ENCODE measurements at places on chromosomes 3 and 15.

GRCh38 chr15:42665827-42666226 is 71.1 kb downstream of the CDAN1 start:
- no peak for DNase-seq

GRCh38 chr15:78327466-78327865 is 12.7 kb upstream of the CRABP1 start:
- no peak for DNase-seq

DNA sequence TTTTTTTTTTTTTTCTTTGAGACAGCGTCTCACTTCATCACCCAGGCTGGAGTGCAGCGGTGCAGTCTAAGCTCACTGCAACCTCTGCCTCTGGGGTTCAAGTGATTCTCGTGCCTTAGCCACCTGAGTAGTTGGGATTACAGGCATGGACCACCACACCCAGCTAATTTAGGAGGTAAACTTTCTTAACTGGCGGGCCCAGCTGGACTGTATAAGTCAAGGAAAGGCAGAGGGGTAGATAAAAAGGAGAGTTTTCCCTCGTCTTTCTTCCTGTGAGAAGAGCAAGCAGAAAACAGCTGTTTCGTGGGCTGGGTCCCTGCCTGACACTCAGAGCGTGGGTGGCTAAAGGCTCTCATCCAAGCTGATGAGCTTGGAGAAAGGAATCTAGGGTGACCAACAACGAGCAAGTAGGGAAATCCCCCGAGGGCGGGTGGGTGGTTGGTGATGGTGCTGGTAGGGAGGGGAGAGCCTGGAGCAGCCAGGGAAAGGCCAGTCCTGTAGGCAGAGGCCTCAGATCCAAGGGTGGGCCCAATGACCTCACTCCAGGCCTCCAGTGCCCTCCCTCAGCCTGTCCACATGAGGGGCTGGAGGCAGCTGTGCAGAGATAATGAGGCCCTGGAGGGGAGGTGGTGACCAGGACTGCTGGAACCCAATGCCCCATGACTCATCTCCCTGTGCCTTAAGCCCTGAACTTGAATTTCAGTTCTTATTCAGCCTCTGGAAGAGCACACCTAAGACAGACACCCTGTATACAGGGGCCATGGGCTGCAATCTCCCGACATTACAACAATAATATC is 43.1 kb upstream of the LIMD1 start:
- DNase-seq, result peak; percentile 44

- no peak for DNase-seq
These were observed 10.5 kb downstream of the DCUN1D1 start for GRCh38 chr3:182969853-182970252.

- DNase-seq, result no peak
These were observed 27.2 kb downstream of the VEPH1 start for GRCh38 chr3:157475921-157476414.

- DNase-seq, result peak; percentile 25
These were observed 14.5 kb upstream of the LYZL4 start for GRCh38 chr3:42424911-42425310.

GRCh38 chr3:101719604-101720185 is 4.7 kb upstream of the CEP97 start:
- DNase-seq, result no peak

DNA sequence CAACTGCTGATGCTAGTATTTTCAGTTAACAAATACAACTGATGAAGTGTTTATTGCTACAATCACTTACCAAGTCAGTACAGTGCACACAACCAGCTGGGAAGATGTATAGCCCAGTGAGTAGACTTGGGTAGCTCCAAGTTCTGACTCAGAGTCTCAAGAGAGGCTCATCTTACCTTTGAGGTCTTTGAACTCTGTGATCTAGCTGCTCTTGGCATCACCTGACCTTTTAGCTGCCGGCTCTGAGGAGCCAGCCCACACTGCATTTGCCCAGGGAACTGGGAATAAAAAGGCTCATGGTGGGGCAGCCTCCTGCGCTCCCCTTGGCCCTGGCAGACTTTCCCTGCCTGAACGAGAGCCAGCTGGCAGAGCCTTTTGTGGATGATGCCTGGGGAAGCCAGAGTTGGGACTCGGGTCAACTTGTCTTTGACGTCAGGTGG is 82.6 kb downstream of the CEMIP start:
- DNase-seq, result no peak

DNA sequence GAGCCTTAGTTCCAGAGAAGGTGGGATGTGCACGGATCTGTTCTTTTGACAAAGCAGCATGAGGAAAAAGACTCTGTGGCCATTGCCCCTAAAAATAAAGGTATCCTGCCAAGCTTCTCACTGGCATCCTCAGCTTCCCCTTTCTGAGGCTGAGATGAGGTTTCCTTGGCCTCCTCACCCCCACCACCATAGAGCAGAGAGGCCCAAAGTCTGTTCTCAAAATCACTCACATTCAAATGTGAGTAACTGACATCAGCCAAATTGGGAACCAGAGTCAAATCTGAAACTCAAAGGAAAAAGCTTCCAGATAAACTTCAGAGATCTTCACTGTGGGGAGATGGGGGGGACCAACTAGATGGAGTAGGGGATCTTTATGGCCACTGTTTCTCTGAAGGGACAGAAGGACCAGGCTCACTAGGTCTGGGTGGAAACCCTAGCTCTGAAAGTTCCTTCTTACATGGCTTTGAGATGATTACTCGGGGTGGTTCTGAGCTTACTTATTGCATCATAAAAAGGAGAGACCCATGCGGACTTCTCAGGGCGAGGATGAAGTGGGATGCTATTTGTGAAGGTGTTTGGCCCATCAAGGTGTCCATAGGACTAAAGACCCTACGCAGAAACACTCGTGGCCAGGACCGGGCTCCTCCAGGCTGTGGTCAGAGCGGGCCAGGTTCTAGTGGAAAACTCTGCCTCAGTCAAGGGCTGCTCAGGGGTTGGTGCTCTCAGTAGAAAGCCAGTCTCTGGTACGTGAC is 61.5 kb upstream of the MEF2A start:
- no peak for DNase-seq

DNA sequence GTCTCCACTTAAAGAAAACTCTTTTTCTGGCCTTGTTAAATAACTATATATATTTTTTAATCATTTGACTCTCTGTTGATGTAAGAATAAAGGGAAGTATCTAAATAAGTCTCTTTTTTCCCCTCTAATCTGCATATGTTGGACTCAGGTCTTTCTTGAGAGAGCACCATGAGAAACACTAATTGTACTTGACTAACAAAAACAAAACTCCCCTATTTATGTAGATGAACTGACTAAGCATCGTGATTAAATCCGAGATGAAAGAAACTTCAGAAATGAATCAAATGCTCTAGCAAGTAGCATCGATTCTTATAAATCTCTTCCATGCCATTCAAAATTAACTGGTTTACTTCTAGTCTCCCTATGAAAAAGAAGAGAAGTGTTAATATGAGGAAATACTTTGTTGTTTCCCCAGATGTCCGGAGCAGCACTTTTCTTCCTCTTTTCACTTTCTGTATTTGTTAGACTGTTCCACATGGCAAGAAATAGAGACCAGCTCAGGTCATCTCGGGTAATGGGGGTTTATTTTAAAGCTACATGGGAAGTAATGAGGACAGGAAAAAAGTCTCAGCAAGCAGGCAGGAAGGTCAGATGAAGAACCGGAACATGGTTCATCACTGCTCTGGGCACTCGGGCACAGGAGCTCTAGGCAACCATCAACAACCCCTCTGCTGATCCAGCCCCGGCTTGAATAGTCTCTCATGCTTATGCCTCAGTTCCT is 288.3 kb downstream of the CNTN6 start:
- DNase-seq, result no peak

GRCh38 chr3:186287711-186288110 is 74.3 kb downstream of the DGKG start:
- peak; percentile 41 for DNase-seq

DNA sequence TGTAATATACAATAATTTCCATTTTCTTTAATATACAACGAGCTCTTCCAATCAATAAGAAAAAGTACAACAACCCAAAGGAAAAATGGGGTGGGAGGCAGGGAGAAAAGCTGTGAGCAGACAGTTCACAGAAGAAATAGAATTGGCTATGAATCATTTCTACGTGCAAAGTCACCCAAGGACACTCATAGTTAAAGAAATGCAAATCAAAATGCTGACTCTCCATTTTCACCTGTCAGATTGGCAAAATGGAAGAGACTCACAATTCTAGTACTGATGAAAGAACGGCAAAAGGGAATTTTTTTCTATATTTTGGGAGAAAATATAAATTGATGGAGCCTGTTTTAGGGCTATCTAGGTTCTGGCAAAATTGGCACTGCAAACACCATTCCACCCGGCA is 116.3 kb upstream of the MEF2A start:
- no peak for DNase-seq

DNA sequence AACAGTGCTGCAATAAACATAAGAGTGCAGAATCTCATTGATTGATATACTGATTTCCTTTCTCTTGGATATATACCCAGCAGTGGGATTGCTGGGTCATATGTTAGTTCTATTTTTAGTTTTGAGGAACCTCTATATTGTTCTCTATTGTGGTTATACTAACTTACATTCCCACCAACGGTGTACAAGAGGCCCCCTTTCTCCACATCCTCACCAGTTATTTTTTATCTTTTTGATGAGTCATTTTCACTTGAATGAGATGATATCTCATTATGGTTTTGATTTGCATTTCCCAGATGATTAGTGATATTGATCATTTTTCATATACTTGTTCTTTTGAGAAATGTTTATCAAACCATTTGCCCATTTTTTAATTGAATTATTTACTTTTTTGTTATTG is 12.4 kb upstream of the IREB2 start:
- no peak for DNase-seq

- peak; percentile 19 for DNase-seq
These were observed 155.0 kb upstream of the CRBN start for GRCh38 chr3:3334491-3334890.

GRCh38 chr3:178405531-178405930 is 130.7 kb upstream of the KCNMB2 start:
- peak; percentile 69 for DNase-seq

DNA sequence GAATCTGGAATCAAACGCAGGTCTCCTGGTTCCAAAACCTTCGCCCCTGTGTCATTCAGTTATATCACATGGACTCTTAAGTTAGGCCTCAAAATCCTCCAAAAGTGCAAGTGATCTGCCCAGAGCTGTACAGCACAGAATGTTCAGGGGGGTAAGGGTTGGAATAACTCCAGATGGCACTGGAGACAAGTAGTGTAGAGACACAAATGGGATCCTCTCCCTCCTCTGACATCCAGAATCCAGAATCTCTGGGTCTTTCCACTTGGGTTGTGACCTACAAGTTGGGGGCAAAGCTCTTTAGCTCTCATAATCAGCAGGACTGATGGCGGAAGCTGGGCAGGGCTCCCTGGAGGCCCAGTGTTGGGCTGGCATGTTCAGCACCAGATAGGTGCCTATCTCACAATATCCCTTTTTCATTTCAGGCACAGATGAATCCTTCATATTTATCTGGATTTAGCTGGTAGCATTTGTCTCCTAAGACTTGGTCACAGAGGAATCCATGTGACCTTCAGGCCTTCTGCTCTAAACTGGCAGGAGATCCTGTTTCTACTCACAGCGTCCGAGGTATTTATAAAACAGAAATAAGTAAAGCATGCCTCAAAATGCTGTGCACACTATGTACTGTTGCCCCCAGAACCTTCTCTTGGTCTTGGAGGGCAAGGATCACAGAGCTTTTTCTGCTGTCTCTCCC is 15.4 kb downstream of the ABHD2 start:
- no peak for DNase-seq

- DNase-seq, result peak; percentile 49
These were observed 47.7 kb downstream of the PXYLP1 start for GRCh38 chr3:141279077-141279967.

DNA sequence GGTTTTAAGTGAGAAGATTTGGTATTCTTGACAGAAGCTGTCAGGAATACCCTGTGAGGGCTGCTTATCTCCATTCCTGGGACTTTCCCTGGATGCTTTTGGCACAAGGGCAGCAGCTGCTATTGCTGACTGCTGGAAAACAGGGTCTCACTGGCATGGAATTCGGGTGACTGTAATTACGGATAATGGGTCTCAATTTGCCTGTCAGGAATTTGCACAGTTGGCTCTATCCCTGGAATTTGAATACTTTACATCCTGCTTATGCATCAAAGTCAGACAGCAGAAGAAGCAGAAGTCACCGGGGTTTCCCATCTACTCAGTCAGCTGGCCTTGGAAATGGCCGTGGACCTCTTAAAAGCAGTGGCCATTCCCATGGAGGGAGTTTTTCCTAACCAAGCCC is 25.9 kb upstream of the AKAP13 start:
- DNase-seq, result peak; percentile 35

DNA sequence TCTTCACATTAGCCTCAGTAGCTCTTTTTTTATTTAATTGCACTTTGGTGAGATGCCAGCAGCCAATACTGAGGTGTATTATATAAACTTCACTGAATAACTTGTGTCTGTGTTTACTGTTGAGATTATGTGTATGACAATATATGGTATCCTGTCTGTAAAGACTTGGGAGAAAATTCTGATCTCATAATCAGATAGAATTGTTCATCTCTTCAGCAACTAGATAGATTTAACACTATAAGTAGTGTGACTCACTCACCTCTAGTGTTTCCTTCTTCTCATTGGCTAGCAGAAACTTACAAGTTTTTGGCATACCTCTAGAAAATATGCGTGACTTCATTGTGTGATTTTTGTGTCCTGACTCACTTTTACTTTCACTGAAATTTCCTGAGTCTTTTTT is 67.6 kb upstream of the TGFBR2 start:
- no peak for DNase-seq

GRCh38 chr3:181892848-181893247 is 181.1 kb downstream of the SOX2 start:
- DNase-seq, result no peak

GRCh38 chr3:47221798-47222197 is 57.9 kb upstream of the SETD2 start:
- DNase-seq, result no peak

- no peak for DNase-seq
These were observed 32.0 kb upstream of the TCF12 start for GRCh38 chr15:56886363-56886931.

GRCh38 chr15:25909806-25910205 is 46.7 kb upstream of the ATP10A start:
- DNase-seq, result no peak

- DNase-seq, result peak; percentile 30
These were observed 13.0 kb upstream of the ALDH1A3 start for GRCh38 chr15:100866386-100867330.

- DNase-seq, result no peak
These were observed 87.8 kb downstream of the PDZRN3 start for GRCh38 chr3:73536952-73537351.

GRCh38 chr3:46947981-46948791 is 28.4 kb downstream of the CCDC12 start:
- DNase-seq, result peak; percentile 33

DNA sequence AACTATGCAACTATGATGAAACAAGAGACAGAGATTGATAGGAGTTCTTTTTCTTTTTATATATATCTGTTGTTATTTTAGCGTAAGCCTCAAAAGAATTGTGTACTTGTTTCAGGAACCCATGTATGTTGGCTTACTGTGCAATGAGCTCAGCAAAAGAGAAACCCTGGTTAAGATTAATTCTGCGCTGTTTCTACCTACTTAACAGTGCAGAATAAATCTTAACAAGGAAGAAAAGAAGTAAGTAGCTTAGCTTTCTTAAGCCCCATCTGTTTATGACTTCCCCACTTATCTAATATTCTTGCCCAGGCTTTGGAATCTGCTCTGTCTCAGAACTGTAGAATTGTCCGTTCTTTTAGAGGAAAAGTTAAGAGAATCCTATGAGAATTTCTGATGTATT is 27.4 kb downstream of the ECT2 start:
- DNase-seq, result no peak

All from eye (tissue), 1 donor.